ENCODE measurements at places on chromosomes 2 and 18.

- no peak for DNase-seq
Measured at GRCh38 chr18:60188958-60189357, 183.6 kb downstream of the MC4R start.

DNA sequence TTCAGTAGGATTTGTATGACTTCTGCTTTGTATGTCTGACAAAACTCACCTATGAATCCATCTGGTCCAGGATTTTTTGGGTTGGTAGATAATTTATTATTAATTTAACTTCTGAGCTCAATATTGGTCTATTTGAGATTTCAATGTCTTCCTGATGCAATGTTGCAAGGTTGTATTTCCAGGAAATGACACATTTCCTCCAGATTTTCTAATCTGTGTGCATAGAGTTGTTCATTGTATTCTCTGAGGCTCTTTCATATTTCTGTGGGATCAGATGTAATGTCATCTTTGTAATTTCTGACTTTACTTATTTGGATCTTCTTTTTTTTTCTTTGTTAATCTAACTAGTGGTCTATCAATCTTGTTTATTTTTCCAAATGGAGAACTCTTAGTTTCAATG lies 584.7 kb upstream of the SETBP1 start:
- no peak for DNase-seq

DNA sequence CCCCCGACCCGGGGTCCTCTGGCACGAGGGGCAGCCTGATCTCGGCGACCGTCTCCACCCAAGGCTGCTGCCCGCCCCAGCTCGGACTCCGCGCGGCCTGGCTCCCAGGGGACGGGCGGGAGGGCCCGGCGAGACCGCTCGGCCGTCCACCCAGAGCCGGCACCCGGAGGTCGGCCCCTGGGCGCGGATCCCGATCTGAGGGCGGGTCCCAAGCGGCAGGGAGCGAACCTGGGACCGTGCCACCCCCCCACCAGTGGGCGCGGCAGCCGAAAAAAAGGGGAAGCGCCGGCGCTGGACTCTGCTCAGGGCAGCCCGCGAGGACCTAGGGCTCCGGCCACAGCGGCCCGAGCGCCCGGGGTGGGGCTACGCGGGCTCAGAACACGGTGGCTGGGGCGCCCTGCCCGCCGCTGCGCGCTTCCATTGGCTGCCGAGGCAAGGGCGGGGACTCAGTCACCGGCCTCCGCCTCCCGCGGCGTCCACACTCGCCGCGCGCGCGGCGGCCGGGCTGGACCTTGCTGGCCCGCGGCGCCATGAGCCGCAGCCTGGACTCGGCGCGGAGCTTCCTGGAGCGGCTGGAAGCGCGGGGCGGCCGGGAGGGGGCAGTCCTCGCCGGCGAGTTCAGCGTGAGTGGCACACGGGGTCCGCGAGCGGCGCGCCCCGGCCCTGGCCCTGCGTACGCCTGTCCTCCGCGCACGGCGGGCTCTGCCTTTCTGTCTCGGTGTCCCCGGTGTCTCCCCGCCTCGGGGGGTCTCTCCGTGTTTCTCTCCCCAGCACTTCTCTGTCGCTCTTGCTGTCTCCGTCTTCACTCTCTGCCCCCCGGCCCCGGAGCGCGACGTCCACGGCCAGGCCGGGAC lies at the start of gene PTPN18:
PTPN18 (plus strand) TSS at position 479 of the 854 bp plus-strand sequence; CDS start at position 531, 52 bp downstream.
- DNase-seq = peak; percentile 97

DNA sequence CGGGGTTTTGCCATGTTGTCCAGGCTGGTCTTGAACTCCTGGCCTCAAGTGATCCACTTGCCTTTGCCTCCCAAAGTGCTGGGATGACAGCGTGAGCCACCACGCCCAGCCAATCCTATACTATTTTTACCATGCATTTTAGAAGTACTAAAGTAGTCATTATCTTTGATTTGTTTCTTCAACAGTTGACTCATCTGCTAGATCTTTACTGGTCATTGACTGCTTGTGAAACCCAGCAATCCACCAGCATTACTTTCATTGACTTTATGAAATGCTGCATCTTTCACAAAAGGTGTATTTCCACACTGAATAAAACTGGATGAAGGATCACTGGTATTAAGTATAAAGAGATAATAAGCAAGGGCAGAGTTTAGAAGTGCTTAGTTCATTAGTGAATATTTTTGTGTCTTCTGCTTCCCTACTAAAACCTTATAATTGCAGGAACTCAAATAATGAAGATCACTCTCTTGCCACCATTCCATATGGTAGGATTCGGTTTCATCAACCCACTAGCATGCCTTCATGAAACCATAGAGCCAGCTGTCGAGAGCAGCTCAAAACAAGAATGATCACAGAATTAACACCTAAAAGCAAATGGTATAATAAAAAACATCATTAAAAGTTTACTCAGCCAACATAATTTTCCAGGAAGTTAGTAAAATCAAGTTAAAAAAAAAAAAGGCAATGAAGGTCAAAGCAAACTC lies 33.1 kb downstream of the IRS1 start:
- DNase-seq = no peak

DNA sequence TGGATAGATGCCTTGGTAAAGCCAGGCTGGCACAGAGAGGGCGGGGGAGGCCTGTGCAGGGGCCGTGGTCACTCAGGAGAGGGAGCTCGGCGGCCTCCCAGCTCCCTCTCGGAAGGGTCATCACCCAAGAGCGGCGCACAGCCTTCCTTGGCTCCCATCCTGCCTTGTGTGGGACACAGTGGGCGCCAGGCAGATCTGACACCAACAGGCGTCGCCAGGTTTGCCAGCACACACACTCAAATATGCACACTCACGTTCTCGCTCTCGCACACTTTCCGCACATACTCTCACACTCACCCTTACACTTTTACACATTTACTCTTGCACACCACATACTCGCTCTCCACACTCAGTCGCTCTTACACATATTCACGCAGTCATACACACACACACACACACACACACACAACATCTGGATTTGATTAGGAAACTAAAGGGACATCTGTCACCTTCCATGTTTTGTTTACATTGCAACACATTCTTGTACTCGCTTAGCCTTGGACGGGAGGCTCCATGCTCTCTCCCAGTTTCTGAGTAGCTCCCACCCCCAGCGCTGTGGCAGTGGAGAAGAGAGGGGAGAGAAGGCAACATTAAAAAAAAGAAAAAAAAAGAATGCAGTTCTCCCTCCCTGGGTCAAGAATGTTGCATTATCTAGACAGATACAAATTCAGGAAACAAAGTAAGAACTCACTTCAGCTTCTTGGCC lies 10.5 kb downstream of the CHMP1B start:
- DNase-seq = no peak

DNA sequence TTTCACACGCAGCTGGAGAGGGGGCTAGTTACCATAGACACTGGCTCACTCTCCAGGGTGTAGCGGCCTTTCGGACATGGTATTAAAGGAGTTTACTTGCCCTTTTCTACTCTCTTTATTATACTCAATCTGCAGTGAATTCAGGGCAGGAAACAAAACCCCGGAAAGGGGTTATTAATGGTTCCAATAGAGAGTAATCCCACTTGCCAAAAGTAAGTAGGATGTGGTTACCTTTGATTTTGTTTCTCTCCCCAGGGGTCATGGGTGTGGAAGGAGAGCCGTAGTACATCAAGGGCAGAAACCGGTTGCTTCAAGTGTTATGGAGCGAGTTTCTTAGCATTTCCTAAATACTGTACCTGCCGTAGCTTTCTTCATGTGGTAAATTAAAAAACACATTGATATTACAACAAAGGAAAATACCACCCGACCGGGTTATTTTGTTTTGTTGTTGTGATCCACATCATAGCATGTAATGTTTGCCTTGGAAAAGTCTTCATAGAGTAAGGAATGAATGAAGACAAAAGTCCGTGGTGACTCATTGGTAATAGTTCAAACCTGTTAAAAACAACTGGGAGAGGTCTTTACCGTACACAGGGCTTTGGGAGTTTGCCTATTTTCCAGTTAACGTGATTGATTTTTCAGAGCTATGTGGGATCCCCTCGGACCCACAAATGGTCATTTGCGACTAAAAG lies 71.5 kb downstream of the SLC4A3 start:
- no peak for DNase-seq

DNA sequence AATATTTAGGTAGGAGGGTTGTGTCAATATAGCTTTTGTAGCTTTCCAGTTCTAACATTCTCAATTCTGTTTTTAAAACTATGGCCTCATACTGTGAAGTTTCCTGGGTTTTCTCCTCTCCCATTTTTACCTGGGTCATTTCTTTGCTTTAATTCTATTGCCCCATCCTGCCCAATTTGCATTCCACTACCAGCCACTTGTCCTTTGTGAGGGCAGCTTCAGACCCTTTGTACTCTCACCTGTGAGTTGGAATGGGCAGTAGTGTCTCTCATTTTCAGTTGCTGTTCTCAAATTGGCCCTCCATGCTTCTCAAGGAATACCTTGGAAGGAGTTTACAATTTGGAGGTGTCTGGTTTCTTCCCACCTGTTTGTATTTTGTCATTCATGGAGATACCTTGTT lies 108.4 kb downstream of the CAMKMT start:
- DNase-seq = no peak

DNA sequence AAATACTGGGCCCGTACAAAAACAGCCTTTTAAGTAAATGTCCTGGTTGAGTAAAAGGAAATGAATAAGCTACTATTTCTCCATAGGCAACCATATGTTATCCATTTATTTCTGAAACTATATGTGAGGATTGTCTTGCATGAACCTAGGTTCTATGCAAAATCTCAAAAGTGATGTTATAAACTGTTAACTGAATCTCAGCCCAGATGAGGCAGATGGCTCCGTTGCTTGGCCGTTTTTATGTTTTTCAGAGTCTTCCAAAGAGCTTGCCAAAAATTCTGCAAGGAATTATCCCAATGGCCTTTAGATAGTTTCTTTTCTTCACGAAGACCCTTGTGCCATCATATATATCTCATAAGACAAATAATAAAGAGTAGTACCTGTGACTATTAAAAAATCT lies 1669.5 kb upstream of the DDX18 start:
- DNase-seq = no peak

GRCh38 chr2:134173338-134174016 lies 80.4 kb upstream of the MGAT5 start:
- no peak for DNase-seq

- DNase-seq = no peak
Measured at GRCh38 chr2:126650994-126651393, 5.0 kb upstream of the GYPC start.

- DNase-seq = no peak
Measured at GRCh38 chr2:13638181-13638580, 921.4 kb downstream of the TRIB2 start.

DNA sequence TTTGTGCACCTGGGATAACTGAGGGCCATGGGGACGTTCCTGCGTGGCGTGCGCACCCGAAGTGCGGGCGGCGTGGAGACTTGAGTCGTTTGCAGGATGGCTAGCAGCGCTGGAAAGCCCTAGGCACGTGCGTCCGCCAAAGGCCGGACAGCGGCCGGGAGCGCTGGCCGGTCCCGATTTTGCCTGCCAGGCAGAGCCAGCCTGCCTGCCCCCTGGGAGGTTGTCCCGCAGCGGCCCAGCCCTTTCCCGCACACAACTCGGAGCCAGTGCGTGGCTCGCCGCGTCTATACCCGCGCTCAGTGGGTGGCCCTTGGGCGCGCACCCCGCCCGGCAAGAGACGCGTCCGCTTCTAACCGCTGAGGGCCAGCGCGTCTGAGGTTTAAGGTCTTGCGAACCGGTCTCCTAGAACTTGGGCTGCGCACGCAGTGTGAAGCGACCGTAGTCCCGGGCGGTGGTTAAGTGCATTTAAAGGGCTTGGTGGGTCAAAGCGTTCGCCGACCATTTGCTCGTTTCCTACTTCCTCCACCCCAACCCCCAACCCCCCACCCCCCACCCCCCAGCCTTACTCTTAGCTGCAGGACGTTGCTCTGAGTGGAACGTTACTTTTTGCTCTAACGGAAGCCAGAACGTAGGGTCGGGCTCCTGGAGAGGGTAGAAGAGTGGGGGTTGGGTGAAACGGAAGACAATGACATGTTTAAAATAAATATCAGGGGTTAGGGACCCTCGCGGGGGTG lies 627 bp downstream of the CDCA7 start:
- peak; percentile 65 for DNase-seq
